Ammon's horn (tissue), 1 donor: ENCODE measurements at places on chromosomes 1 and 21.

- peak; percentile 67 for DNase-seq
Observed at GRCh38 chr1:54542120-54542961, 5.7 kb upstream of the ACOT11 start.

DNA sequence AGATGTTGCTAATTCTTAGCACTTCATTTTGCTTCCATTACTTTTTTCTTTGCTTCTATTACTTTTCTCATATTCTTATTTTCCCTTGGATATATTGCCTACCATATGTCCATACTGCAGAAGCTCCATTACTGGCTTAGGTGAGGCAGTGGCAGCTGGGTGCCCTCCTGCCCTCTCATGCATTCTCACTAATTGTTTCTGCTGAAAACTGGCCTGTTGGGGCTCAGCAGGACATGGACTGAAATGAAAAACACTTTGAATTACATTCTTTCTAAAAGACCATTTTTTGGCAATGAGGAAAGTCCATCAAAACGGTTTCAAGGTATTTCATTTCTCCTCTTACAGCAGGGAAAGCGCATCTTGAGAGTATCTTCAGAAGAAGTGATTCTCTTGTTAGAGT lies 122.9 kb downstream of the MAST2 start:
- DNase-seq = no peak

DNA sequence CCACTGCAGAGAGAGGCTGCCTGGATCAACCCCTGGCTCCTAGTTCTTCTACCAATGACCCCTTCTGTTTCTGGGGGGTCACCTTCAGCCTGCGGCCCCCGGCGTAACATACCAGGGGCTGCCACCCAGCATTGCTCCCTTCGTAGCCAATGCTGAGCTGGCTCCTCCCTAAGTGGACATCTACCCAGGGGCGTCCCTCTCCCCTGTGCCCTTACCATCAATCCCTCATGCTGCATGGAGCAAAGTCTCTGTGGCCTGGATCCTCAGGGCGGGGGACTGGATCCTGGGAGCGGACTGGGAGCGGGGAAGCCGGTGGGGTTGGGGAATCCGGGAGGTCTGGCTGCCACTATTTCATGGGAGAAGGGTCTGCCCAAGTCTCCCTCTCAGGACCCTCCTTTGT lies 28.6 kb downstream of the TRIM67 start:
- no peak for DNase-seq

DNA sequence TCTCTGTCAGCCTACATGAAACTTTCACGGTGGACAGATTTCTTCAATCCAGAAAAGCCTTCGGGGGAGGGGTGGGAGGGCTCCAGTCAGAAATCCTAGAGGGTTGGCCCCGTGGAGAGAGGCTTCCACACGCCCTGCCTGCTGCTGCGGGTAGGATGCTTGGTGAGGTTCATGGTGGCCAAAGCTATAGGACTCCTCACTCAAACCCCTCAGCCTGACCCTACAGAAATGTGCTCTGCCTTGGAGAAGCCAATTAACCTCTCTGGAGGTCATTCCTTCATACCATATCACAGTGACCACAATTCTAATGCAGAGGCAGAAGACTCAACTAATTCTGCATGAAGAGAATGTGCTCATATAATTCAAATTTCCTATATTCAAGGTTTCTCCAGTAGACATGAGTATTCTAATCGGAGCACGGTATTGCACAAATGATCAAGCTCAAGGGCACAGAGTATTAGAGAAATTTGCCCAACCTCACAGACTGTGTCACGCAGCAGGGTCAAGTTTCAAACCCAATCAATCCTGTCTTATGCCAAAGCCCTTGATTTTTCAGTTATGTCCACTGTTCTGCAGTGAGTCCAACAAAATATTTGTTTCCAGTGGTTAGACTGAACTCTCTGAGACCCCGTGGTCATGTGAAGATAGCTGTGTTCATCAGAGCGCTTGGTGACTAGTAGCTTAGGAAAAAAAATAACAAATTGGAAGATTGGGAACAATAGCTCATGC lies 104.8 kb downstream of the TOMM20 start:
- no peak for DNase-seq

DNA sequence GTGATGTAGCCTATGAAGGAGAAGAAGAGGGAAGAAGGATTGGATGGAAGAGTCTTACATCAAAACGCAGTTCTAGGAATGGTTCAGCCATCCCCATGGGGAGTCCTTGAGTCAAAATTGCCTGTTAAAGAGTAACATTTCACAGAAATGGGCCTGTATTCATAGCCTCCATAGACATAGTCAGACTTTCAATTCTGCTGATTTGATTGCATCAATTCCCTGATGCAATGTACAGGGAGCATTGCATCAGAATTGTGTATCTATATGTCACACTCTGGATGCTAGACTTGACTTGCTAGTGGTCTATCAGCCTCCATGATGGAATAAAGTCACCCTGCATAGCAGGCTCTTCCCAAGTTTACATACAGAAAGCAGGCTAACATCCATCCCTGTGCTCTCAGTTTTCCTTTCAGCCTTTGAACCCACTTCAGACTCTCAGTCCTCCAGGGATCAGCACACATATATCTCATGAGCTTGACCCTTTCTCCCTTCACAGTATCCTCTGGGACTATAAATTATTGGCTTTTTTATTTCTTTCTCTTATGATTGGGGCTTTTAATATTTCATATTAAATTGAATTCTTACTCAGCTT lies 1111.7 kb upstream of the B3GALT2 start:
- DNase-seq = no peak

- no peak for DNase-seq
Observed at GRCh38 chr1:56837244-56837939, 17.2 kb upstream of the C8A start.

DNA sequence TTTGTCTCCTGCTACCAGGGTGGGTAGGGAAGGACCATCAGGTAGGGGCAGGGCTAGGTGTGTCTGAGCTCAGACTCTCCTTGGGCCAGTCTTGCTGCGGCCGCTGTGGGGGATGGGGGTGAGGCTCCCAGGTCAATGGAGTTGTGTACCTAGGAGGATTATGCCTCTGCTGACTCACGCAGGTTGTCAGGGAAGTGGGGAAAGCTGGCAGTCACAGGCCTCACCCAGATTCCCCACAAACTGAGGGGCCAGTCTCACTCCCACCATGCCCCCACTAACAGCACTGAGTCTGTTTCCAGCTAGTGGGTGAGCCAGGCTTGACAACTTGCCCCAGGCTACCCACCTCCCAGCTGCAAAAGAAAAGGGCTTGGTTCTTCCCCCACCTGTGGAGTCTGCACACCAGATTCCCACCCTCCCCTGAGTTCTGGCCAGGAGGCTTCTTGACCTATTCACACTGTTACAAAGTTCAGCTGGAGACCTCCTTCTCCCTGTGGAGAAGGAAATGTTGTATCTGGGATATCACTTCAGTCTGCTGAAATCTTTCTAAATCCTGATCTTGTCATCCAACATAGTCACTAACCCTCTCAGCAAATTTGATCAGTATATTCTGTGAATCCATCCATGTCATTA lies 69.2 kb upstream of the GJA8 start:
- no peak for DNase-seq

GRCh38 chr1:25540750-25541342 lies 2.6 kb upstream of the LDLRAP1 start:
- DNase-seq = no peak

GRCh38 chr1:86380257-86380861 lies 15.8 kb downstream of the ODF2L start:
- peak; percentile 79 for DNase-seq

GRCh38 chr1:62849031-62849430 lies 65.1 kb downstream of the ATG4C start:
- no peak for DNase-seq

DNA sequence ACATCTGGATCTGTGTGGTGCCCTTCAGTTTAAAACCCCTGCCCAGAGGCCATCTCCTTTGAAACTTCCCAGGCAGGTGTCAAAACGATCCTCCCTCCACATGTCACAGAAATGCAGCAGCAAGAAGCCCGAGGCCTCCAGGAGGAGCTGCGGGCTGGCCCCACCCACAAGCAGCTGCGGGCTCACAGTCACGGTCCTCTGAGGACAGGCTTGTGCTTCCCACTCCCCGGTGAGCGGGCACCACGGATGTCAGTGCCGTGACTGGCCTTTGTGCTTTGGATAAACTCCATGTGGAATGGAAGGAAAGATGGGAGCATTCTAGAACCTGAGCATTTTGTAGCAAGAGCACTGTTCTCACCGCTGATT lies 65.8 kb downstream of the SIK1 start:
- DNase-seq = no peak

- no peak for DNase-seq
Observed at GRCh38 chr1:88191917-88192316, 492.2 kb upstream of the PKN2 start.

DNA sequence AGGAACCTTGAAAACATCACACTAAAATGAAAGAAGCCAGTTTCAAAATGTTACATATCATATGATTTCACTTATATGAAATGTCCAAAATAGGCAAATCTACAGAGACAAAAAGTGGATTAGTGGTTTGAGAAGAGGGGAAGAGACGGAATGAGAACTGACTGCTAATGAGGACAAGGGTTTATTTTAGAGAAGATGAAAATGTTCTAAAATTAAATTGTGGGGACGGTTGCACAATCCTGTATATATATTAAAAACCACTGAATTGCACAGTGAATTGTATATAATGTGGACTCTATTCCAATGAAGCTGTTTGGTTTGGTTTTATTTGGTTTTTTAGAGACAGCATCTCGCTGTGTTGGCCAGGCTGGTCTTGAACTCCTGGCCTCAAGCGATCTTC lies 35.6 kb downstream of the PRPF38A start:
- no peak for DNase-seq

DNA sequence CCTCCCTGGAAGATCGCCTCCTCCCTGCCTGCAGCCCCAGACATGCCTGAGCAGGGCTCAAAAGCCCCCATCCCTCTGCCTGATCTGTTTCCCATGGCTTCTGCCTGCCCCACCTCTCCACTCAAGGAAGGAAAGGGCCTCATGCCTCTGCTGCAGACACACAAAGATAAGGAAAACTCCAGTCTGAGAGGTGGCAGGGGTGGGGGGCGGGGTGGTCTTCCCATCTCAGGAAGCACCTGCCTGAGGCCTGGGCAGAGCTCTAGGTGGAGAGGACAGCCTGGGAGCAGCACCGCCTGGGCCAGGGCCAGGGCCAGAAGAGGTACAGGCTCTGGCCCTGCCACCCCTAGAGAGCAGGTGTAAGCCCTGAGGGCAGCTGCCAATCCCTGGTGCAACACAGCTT lies 4.1 kb upstream of the GJB3 start:
- DNase-seq = no peak

GRCh38 chr1:62436039-62436465 lies 797 bp upstream of the USP1 start:
- no peak for DNase-seq

DNA sequence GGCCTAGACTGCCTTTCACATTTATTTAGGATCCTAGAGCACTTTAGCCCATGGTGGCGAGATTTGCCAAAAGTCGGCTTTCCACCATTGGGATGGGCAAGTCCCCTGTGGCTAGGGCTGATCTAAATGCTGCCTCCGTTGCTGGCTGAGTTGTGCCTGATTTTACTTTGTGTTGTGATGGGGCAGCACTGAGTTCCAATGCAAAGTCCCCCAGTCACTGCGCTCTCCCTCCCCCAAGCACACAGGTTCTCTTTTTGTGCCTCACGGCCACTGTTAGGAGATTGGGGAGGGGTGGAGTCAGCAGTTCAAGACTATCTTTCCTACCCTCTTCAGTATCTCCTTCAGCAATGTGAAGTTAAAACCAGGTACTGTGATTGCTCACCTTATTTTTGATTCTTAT lies 66.7 kb upstream of the COX20 start:
- DNase-seq = no peak

GRCh38 chr1:171472183-171472647 lies 13.1 kb upstream of the PRRC2C start:
- DNase-seq = no peak

DNA sequence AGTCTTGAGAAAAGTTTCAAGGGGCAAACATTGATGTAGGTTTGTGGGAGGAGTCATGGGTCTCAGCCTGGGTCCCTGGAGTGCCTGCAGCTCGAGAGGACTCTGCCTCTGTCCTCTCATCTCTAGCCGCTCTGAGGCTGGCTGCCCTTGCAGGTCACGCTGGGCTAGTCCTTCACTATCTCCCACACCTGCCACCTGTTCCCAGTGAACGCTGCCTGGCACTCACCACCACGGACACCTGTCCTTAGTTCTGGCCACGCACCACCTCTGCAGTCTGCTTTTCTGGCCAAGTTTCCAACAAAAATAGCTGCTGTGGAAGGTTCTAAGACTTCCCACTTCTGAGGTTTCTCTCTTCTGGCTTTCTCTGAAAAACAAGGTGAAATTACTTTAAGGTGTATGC lies 52.5 kb downstream of the SH3BGR start:
- no peak for DNase-seq

- DNase-seq = no peak
Observed at GRCh38 chr1:48038270-48038767, 41.1 kb upstream of the TRABD2B start.

GRCh38 chr1:235990330-235990795 lies 74.5 kb downstream of the NID1 start:
- peak; percentile 14 for DNase-seq

- DNase-seq = no peak
Observed at GRCh38 chr1:67489643-67490042, 59.4 kb upstream of the SERBP1 start.

- DNase-seq = no peak
Observed at GRCh38 chr1:161220002-161220401, 3.4 kb downstream of the APOA2 start.

DNA sequence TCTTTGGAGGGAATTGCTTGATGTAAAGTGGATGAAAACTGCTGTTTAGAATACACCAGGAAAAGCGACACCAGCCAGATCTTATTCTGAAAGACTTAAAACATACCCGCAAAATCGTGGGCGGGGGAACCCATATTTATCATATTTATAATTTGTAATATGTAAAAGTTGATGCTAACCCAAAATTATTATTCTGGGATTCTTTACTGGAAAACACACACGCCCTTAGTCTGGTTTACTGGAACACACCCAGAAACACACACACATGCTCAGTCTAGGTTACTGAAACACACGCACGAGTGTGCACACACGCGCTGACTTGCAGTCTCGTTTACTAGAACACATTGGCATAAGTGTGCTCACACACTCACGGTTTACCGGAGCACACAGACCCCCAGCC lies 32.5 kb downstream of the ATP5PO start:
- no peak for DNase-seq

- no peak for DNase-seq
Observed at GRCh38 chr1:47677241-47677940, 239.5 kb downstream of the FOXD2 start.

GRCh38 chr1:75529488-75529887 lies 81.4 kb downstream of the SLC44A5 start:
- DNase-seq = no peak
